T follicular helper cell (primary cell): ENCODE measurements at places on chromosomes 5 and 9.
A peak's percentile ranks its signal among the peaks of the same experiment; 100 is the strongest.

GRCh38 chr5:53276825-53277224 is 167.3 kb upstream of the MOCS2 start:
- DNase-seq, result no peak

- no peak for DNase-seq
These were observed 18.3 kb upstream of the NEK6 start for GRCh38 chr9:124239249-124240073.

DNA sequence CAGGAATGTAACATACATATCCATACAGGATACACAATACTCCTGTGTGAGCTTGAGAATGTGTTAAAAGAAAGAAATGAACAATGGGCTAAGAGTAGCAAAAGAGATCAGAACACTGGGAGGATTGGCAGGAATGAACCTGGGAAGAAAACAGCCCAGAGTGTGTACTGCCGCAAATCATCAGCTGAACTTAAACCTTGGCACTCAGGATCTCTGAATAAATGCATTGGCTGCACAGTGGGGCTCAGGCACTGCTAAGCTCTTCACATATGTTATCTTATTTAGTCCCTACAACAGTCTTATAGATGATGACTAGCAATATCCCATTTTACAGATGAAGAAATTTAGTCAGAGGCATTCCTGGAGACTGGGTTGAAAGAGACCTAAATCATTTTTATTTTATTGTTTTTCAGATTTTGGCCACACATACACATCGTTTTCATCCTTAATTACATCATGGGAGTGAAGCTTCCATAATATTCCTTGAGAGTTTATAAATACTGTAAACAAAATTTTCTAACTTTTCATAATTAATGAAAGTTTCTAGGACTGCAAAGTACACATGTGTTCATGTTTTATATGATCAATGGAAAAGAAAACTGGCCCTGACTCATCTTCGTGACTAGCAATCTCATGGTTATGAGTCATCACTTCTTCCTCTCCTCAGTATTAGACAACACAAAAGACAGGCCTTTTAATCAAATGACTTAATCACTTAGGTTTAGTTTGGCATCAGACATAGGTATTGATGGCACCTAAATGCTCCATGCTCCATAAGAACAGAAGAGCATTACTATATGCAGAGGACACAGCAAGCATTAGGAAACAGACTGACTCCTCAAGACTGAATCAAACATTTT is 59.2 kb downstream of the CDH18 start:
- DNase-seq, result no peak

- no peak for DNase-seq
These were observed 6.9 kb downstream of the MEGF10 start for GRCh38 chr5:127297348-127298035.

- no peak for DNase-seq
These were observed 436.0 kb downstream of the NR2F1-AS1 start for GRCh38 chr5:93145019-93145418.

DNA sequence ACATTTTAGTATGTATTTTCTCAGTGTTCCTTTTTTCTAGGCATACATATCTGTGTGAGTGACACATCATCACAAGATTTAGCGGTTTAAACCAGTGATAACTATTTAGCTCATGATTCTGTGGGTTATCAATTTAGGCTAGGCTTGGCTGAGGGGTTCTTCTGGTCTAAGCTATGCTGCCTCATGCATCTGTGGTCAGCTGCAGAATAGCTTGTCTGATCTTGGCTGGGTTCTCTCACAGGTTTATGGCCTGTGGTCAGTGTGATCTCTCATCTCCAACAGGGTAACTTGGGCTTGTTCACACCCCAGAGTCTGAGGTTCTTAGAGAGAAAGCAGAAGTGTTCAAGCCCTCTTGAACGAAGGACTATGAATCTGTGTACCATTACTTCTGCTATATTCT is 363.3 kb downstream of the KDM4C start:
- DNase-seq, result no peak

- no peak for DNase-seq
These were observed 142.9 kb upstream of the POU5F2 start for GRCh38 chr5:93884254-93884653.

- peak; percentile 56 for DNase-seq
These were observed at the start of gene MTAP for GRCh38 chr9:21802418-21803000. Gene MTAP (plus strand): TSS chr9:21802636. CDS start chr9:21802749, 113 bp downstream.

DNA sequence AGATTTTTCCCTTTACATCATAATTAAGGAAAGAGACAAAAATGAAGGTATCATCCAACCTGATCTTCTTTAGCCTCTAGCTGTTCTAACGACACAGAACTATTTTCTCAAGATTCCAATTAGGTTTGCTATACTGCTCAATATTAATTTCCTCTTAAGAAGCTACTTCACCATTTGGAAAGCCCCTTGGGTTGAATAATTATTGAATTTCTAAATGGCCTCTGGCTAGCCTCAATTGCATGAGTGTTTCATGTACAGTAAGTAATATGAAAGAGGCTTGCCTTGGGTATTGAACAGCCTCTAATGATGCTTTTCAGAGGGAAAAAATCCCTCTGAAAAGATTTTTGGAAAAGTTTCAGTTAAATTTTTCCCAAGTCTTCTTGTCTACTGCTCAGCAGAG is 3.7 kb upstream of the MOB3B start:
- DNase-seq, result no peak

- no peak for DNase-seq
These were observed 1672.9 kb upstream of the ACO1 start for GRCh38 chr9:30711591-30711990.

DNA sequence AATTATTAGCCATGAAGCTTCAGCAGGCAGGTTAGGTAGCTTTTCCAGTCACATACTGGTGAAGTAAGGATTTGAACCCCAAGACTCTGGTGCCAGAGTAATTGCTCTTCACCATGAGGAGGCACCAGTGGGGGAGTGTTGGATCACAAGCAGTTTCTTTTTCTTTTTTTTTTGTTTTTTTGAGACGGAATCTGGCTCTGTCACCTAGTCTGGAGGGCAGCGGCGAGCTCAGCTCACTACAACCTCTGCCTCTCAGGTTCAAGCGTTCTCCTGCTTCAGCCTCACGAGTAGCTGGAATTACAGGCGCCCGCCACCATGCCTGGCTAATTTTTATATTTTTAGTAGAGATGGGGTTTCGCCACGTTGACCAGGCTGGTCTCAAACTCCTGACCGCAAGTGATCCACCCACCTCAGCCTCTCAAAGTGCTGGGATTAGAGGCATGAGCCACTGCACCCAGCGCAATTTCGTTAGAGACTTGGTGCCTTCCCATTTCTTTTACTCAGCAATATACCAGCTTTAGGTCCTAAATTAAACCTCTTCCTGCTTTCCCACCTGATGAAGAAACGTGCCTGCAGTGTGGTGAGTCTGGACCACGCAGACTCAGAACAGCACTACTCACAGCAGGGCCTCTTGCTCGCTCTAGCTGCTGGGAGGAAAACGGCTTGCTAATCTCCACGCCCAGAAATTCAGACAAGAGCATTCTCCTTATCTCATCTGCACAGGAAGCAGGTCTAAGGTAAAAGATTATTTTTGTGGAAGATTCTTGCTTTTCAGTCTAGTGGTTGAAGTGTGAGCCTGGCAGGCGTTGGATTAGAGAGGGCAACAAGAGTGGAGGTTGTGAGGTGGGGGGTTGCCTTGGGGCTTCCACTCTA is at the start of gene S100Z:
Gene S100Z, plus strand, starts transcription at position 596 of the 873 bp plus-strand sequence. CDS start 25,346 bp downstream, outside the sequence.
- peak; percentile 5 for DNase-seq

- peak; percentile 43 for DNase-seq
These were observed 11.6 kb upstream of the RAB14 start for GRCh38 chr9:121213136-121213806.

DNA sequence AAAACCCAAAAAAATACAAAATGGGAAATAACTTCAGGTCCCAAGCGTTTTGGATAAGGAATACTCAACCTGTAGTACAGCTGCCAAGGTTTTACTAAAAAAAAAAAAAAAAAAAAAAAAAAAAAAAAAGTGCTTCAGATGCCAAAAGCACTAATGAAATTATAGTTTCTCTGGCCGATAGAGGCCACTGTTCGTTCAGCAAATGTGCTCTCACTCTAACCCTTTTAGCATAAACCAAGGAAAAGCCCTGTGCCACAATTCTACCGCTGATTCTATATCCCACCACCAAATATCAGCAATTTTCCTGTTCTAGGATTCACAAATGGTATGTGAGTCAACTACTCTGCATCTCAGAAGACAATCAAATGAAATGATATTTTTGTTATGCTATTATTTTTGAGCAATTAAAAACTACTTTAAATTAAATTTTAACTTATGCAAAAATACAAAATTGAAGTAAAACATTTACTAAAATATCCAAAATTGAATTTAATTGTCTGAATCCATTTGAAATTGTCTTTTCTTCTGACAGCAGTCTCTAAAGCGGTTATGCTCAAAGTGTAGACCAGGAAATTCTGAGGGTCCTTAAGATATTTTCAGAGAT is 79.8 kb downstream of the RICTOR start:
- DNase-seq, result no peak

GRCh38 chr5:112975721-112976431 is 722 bp upstream of the DCP2 start:
- no peak for DNase-seq

- no peak for DNase-seq
These were observed 272.4 kb downstream of the SLF1 start for GRCh38 chr5:94890907-94891306.

DNA sequence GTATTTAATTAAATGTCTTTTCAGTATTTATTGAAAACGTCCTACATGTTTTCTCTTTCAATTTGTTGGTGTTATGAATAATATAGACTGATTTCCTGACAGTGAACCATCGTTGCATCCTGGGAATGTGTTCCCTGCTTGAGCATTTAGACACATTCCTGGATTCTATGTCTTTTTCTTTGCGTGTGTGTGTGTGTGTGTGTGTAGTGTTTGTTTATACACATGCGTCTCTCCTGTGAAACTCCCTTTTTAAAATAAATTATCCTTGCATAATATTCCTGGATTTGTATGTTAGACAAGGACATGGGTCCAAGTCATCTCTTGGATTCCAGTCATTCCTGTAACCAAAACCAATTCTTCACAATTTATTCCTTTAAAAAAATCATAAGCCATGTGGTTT is 153.4 kb downstream of the HSPA4 start:
- DNase-seq, result no peak

- DNase-seq, result no peak
These were observed 39.4 kb downstream of the SCAI start for GRCh38 chr9:125103770-125104460.

- no peak for DNase-seq
These were observed 307.3 kb upstream of the KCNN2 start for GRCh38 chr5:114054594-114054993.

DNA sequence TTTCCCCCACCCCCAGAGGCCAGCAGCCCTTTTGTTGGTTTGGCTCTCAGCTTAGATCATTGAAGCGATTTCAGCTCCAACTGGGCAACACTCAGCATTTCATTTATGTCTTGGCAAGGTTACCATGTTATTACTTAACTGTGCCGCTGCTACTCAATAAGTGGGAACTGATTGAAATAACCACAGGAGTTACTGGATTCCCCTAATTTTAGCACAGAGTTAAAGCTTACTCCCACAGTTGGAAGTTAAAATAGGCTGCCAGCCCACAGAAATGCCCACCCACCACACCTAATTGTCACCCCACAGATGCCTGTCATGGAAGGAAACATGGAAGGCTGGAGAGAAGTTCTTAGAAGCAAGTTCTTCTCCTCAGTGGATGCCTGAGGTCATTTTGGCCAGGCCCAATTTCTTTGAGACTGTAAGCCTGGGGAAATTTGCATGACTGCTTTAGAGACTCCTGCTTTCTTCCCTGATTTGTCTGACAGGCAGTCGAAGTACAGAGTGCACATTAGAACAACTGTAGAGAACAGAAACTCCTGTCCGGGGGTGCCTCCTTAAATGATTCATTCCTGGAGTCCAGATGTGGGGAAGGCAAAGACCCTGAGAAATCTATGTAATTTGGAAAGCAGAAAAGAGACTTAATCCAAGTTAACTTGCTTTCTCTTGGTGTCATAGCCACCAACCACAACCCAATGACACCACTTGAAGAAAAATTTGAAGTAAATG is 370.0 kb downstream of the ZSWIM6 start:
- no peak for DNase-seq

DNA sequence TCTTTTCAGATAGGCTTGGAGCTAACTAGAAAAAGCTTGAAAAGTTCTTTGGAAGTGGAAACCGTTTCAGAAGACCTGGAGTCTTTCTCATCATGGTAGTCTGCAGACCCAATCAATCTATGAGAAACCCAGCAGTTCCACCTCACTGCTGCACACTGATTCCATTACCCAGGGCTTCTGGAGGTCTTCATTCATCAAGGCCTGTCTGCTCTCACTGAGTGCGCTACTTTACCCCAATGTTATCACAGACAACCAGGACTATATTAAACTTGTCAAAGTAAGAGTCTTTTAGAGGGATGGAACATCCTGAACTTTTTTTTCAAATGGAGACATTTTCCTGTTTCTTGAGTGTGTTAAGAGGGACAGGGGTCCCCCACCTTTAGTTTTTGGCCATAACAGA is 93.1 kb downstream of the BOD1 start:
- DNase-seq, result no peak

DNA sequence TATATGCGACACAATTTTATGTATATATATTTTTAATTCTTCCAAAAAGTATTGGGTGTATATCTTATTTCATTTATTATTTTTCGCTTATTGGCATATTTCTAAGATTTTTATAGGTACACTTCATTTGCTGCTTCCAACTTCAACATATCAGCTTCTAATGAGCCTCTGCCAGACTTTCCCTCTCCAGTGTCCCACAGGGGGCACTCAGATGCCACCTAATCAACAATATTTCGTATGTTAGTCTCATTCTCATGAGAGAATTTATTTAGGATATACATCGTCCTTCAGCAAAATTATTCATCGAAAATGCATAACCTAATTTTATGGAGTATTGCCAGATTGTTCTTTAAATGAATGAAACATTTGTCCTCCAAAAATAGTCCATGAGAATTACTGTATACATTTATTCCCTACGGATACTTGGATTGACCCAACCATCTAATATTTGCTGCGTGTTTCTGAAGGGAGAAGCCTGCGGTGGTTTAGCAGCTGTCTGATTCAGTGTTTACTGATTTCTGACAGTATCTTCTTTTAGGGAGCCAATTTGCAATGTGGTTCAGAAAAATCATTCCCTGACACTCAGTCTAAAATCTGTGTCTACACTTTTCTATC is 100.6 kb upstream of the SELENOP start:
- peak; percentile 39 for DNase-seq

DNA sequence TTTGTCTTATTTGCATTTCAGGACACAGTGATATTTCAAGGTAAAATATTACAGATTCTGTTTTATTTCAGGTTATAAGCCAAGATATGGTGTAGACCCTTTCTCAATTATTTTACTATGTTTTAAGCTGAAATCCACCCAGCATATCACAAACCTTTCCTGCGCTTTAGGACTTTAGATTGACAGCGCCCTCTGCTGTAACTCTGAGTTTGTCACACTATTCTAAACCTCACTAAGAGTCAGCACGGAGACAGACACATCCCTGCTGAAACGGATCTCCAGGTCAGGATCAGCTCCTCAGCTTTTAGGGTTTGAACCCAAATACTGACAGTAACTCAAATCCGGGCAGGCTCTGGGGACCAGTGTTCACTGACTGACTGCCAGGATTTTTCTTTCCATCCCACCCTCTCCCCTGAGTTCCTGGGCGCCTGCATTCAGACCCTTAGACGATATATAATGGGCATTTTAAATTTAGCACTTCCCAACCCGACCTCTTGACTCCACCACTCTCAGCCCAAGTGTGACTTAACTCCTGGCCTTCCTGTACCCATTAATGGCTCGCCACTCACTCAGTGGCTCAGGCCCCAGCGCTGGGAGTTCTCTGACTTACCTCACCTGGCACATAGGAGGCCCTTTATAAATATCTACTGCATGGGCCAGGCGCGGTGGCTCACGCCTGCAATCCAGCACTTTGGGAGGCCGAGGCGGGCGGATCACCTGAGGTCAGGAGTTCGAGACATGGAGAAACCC is 33.5 kb downstream of the TLX3 start:
- DNase-seq, result no peak
